ENCODE measurements at places on chromosomes 4 and X. TPM values are rescaled to one million over a fixed set of nuclear protein-coding genes. Genes with fewer than 3 reads are reported as not detected.

- no peak overlapping the region for H3K4me3 ChIP-seq
- no peaks in the 10 kb centered on the region for H3K4me1 ChIP-seq
- no peak overlapping the region for H3K27ac ChIP-seq
- H3K27me3 ChIP-seq = no peaks in the 10 kb centered on the region
Observed at GRCh38 chrX:67961516-67961915, 417.7 kb downstream of the AR start.

GRCh38 chrX:123731258-123731986, 1.4 kb downstream of the THOC2 start:
- H3K4me1 ChIP-seq = peaks cover 38% of the 10 kb centered on the region
- no peak for DNase-seq
- H3K36me3 ChIP-seq = peaks cover 3% of the 10 kb centered on the region
- peak overlapping the region; percentile 92 for H3K27ac ChIP-seq
- peak overlapping the region; percentile 96 for H3K4me3 ChIP-seq

- DNase-seq = no peak
- peaks cover 29% of the 10 kb centered on the region for H3K36me3 ChIP-seq
- peaks cover 34% of the 10 kb centered on the region for H3K4me1 ChIP-seq
- peak overlapping the region; percentile 53 for H3K27ac ChIP-seq
- no peak overlapping the region for H3K4me3 ChIP-seq
Observed at GRCh38 chrX:41351923-41352322, 18.0 kb downstream of the DDX3X start.

Gene PCDH7
- total RNA-seq = not detected
